Effector memory CD8-positive, alpha-beta T cell (primary cell): ENCODE measurements at places on chromosomes 4 and X.
A peak's percentile ranks its signal among the peaks of the same experiment; 100 is the strongest.

DNA sequence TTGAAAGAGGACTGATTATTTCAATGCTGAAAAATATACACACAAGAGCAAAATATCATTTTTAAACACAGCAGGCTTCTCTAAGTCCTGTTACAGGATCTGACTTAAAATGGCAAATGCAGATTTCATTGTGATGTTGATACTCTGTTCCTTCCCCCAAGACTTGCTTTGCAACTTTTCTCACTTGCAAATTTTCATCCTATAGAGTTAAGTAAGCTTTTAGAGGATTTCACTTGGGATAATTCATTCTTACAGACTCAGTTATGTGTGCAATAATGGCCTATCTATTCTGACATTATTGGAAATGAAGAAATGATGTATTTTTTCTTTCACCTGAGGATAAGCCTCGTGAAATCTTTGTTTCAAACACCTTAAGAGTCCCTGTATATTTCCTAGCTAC is 2403.2 kb downstream of the ARAP2 start:
- no peaks in the 10 kb centered on the region for H3K27me3 ChIP-seq
- H3K27ac ChIP-seq: no peak overlapping the region
- no peak for DNase-seq
- H3K4me1 ChIP-seq: no peaks in the 10 kb centered on the region
- no peak overlapping the region for H3K4me3 ChIP-seq

DNA sequence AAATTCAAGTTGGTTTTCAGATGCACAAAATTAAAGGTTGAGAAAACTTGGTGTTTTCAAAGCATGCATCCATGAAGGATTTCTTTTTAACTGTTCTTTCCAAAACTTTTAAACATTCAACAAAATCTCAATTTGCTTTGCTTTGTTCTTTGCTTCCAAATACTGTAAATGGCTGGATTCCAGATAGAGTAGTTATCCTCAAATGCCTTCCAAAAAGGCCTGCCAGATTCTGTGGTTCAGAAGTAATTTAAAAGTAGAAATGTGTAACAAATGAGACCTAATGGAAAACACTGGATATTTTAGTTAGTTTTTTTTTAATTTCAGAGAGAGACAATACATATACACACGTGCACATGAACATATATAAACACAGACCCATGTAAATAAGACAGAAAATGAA is 97.3 kb downstream of the NR3C2 start:
- H3K27ac ChIP-seq: no peak overlapping the region
- no peak overlapping the region for H3K4me3 ChIP-seq
- no peak for DNase-seq
- peaks cover 26% of the 10 kb centered on the region for H3K4me1 ChIP-seq
- no peaks in the 10 kb centered on the region for H3K27me3 ChIP-seq

GRCh38 chrX:73213734-73214425 is 771 bp downstream of the NAP1L2 start:
- DNase-seq: no peak
- H3K4me1 ChIP-seq: peaks cover 3% of the 10 kb centered on the region
- H3K36me3 ChIP-seq: peaks cover 4% of the 10 kb centered on the region

DNA sequence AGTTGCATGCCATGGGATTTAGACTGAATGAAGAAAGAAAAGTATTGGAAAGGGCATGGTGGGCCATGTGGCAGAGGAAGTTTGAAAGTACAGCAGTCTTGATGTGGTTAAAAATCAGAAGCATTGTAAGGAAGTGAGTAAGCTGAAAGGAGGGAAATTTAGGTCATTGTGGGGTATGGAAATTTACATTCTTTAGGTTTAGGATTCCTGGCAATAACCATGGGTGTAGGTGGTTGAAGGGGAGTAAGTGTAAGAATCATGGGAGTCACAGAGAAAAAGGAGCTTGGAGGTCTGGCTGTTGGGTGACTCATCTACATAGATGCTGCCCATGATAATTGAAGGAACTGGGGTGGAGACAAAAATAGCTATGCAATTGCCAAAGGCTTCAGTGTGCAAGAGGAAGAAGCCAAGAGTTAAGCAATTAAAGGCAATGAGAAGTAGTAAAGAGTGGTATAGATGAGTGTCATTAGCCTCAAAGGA is 243.8 kb upstream of the LDB2 start:
- H3K36me3 ChIP-seq: no peaks in the 10 kb centered on the region
- no peaks in the 10 kb centered on the region for H3K4me1 ChIP-seq
- no peak overlapping the region for H3K27ac ChIP-seq
- no peak for DNase-seq
- H3K4me3 ChIP-seq: no peak overlapping the region

DNA sequence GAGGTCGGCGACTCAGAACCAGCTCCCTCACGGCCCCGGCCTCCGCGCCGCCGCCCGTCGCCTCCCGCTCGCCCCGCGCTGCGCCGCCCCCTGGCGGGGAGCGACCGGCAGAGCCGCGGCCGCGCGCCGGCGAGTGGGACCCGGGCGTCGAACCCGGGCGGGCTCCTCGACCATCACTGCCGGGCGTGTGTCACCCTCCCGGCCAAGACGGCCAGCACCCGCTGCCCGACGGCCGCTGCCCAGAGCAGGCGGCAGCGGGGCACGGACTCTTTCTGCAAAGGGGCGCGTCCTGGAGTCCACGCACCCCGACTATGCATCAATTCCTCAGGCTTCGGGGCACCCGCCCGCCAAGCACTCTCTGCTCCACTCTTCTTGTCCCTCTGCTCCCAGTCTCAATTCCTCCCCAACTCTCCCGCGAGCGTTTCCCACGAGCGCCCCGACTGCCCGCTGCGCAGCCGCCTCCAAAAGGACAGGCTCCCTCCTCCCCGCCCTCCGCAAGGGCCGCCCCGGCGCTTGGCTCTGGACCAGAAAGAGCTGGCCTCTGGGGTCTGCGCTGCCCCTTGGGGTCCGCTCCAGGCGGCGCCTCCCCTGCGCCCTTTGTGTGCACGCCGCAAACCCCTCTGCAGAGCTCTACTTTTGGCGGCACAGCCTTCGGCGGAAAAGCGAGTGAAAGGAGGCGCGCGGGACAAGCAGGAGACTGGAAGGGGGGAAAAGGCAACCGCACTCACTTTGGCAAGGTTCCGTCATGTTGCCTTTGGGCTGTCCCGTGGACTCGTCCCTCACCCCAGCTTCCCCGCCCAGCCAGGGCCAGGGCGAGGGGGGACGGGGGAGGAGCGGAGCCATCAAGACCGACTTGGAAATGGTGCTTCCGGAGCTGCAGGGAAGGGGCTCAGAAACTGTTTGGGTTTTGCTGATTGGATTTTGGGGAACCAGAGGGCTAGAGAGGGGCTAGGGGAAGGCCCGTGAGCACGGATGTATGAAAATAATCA is 1.0 kb downstream of the PDE5A start:
- DNase-seq: peak; percentile 22
- peaks cover 3% of the 10 kb centered on the region for H3K36me3 ChIP-seq
- peaks cover 21% of the 10 kb centered on the region for H3K4me1 ChIP-seq

GRCh38 chrX:112058255-112058654 is 24.3 kb downstream of the TRPC5 start:
- H3K27ac ChIP-seq: no peak overlapping the region
- H3K4me3 ChIP-seq: no peak overlapping the region
- no peaks in the 10 kb centered on the region for H3K27me3 ChIP-seq

DNA sequence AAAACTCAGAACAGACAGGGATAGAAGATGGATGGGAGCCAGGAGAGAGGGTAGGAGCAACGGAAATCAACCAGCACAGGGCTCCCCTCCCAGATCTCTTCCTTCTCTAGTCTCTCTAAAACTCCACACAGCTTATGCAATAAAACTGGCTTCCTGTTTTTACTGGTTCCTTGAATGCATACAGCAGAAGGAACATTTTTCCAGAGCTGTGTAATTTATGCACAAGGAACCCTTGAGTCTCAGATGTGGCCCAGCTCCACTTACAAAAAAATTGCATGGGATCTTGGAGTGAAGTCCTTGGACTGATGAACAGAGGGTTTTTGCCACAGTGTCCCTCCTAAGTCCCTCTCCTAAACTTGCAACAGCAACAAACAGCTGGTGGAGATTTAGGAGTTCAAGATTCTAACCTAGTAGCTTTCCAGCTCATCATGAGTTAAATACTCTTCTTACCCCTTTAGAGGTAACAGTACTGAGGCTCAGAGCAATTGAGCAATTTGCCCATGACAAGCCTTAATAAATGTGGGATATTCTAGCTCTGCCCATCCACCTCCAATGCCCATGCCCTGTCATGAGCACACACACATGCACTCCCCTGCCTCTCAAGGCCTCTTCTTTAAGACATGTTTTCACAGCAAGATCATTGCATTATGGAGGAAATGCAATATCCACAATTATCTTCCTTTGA is 18.4 kb upstream of the CC2D2A start:
- peaks cover 4% of the 10 kb centered on the region for H3K27me3 ChIP-seq
- no peak overlapping the region for H3K27ac ChIP-seq
- H3K36me3 ChIP-seq: no peaks in the 10 kb centered on the region
- H3K4me3 ChIP-seq: no peak overlapping the region

DNA sequence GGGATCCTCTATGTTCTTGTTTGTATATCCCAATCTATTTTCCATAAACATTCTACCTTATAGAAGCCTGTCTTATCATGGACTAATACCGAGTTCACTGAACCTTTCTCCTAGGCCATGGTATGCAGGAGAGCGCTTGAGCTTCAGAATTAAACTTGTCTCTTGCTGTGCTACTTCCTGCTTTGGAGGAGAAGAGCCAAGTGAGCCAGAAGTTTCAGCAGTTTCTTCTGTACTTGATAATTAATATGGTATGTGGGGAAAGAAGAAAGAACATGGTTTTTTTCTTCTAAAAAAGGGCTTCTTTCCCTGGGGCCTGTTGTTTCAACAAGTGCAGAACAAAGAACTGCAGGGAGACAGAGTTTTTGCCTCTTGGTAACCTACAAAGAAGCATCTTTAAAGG is 172.8 kb downstream of the ATG4A start:
- no peaks in the 10 kb centered on the region for H3K4me1 ChIP-seq
- H3K27me3 ChIP-seq: peaks cover 9% of the 10 kb centered on the region
- H3K36me3 ChIP-seq: no peaks in the 10 kb centered on the region
- no peak for DNase-seq
- no peak overlapping the region for H3K4me3 ChIP-seq

- H3K4me3 ChIP-seq: no peak overlapping the region
- DNase-seq: no peak
- H3K27me3 ChIP-seq: peaks cover 5% of the 10 kb centered on the region
These were observed 57.6 kb upstream of the TBC1D9 start for GRCh38 chr4:140813804-140814203.

- peak; percentile 22 for DNase-seq
- peaks cover 3% of the 10 kb centered on the region for H3K36me3 ChIP-seq
- no peaks in the 10 kb centered on the region for H3K4me1 ChIP-seq
- no peak overlapping the region for H3K4me3 ChIP-seq
These were observed 11.8 kb upstream of the HSD17B10 start for GRCh38 chrX:53445977-53446376.
